IPS-NIHi11 (cell line): ENCODE measurements at places on chromosomes 11 and 22.
A peak's percentile ranks its signal among the peaks of the same experiment; 100 is the strongest.

DNA sequence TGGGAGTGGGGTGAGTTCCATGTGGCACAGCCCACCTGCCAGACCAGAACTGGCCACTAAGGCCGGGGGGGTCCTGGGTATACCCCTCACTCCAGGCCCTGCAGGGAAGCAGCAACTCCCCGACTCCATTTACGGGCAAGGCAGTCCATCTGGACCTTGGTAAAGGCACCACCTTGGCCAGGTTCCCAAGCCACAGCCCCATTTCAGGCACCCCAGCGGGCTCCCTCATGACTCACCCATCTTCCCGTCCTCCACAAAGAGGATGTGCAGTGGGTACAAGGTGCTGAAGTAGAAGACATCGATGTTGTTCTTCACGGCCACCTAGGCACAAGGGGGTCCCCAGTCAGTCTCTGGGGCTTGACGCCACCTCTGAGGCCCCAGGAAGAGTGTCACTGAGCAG lies 15.7 kb upstream of the RASL10A start:
- DNase-seq, result no peak

GRCh38 chr11:76322540-76322939 lies 58.4 kb downstream of the THAP12 start:
- no peak for DNase-seq

DNA sequence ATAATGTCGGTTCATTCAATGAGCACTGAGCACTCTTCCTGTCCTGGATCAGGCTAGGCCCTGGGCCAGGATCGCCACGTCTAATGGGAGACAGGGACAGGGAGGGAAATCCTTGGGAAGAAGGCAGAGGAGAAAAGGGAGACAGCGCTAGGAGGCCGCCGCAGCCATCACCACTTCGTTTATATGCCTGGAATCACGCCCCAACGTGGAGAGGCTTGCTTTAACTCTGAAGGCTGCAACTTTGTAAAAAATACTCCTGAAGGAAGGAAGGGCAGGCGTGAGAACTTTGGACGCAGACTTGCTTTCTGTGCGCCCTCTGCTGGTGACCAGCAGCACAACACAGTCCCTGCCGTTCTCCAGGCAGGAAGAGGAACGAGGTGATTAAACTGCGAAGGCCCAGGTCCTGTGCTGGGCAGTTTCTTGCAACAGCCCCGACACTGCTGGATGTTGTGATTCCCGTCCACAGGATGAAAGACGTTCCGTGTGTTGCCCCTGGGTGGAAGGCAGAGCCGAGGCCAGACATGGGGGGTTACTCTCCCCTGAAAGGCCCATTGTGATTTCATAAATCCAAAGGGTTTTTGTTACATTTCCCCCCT lies 22.1 kb downstream of the RIBC2 start:
- DNase-seq, result peak; percentile 88

- DNase-seq, result no peak
Measured at GRCh38 chr11:122189229-122189628, 73.2 kb upstream of the BLID start.

DNA sequence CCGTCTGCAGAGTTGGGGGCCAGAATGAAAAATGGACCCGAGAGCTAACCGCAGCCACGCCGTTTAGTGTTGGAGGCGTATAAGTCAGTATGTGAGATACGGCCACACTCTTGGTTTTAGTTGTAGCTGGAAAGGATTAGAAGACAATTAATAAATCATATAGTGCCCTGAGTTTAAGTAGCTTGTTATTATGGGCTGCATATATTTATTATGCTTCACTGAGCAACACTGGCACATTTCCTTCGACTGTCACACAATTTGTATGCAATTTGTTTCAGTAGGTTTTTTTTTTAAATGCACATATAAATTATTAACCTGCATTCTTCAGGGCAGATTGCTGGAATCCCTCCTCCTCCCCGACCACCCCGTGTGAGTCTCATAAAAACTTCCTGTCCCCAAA lies 56.9 kb downstream of the PKNOX2 start:
- DNase-seq, result no peak

DNA sequence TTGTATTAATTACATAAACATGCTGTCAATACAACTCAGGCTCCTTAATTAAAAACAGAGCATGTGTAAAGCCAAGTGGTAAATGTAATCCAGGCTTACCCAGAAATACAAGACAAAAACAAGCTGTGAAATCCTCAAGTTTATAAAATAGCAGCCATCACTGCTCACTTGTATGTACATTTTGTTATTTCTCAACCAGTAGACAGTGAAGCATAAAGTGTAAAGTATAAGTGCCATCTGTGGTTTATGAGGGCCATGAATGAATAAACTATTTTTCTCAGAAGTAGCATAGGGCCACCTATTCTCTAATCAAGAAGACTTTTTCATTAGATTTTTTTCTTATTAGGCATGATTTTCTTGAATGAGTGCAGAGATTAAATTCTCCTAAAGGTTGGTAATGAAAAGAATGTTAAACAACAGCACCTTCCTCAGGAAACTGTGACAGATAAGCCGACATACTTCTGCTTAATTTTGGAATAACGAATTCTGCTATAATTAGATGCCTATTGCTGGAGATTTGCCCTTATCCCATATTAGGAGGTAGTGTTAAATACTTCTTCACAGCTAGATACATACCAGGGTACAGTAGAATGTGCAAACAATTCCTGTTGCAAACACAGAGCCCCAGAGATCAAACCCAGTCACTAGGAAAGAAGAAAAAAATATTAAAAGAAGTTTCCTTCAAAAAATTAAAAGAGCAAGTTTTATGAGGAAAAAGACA lies 13.0 kb downstream of the SLC5A12 start:
- DNase-seq, result no peak

- no peak for DNase-seq
Measured at GRCh38 chr22:44045145-44045544, 21.0 kb downstream of the PARVB start.

GRCh38 chr11:8381871-8382396 lies 118.3 kb upstream of the LMO1 start:
- DNase-seq, result no peak

DNA sequence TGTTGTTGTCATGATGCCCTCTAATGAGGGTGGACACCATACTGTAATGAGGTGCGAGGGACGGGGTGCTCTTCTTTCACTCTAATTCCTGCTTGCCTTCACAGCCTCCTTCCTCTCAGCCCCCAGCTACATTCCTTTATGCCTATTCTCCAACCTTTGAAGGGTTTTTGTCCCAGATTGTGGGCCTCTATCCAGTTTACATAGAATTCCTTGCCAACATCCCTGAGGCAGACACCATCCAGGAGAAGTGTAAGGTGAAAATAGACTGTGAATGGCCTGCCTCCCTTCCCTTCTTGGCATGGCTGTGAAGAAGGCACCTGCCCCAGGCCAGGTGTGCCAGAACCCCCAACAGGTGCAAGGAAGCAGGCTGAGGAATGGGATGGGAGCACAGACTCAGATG lies 122.3 kb downstream of the CHST1 start:
- no peak for DNase-seq

DNA sequence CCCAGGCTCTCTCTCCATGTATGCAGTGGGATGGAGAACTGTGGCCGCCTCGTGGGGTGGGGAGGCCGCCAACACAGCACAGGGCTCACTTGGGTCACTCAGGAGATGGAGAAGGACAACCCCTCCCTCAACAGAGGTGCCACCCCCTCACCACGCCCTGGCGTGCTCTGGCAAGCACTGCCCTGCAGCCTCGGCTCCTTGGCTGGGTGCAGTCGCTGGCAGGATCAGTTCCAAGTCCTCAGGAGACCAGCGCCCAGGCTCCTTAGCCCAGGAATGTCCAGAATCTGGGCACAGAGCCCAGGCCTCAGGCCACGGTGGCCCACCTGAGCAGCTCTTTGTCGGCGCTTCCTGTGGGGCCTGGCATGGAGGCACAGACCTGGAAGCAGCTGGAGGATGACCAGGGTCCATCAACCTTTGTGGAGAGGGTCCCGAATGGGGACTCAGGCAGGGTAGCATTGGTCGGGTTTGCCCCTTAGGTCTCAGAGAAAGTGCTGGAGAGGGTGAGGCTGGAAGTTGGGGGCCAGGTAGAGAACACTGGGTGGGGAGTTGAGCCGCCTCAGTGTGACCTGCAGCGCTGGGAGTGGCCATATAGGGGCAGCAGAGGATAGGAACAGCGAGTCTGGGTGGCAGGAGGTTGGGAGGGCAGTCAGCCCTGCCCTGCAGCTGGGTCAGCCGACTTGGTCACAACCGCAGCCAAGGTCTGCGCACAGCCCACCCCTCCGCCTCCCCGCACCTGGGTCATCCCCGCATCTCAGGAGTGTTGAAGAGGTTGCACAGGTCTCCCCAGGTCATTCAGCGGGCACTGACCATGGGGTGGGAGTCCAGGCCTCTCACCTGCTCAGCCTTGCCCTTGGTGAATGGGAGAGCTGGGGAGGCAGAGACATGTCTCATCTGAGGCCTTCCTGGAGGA lies 8.2 kb downstream of the SUSD2 start:
- peak; percentile 95 for DNase-seq

DNA sequence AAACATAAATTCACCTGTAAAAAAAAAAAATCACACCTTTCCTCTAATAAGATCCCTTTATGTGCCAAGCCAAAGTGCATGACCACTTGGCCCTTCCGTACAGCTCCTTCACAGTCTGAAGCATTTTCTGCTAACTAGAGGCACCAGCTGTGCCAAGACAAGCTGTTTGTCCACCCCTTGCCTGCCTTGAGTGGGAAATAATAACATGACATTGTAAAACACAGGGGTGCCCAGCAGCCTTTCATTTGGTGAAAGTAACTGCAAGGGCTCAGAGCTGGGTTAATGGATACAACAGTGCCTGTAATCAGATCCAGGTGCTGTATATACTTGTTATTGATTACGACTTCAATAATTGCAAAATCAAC lies 59.2 kb downstream of the DDIAS start:
- DNase-seq, result no peak

DNA sequence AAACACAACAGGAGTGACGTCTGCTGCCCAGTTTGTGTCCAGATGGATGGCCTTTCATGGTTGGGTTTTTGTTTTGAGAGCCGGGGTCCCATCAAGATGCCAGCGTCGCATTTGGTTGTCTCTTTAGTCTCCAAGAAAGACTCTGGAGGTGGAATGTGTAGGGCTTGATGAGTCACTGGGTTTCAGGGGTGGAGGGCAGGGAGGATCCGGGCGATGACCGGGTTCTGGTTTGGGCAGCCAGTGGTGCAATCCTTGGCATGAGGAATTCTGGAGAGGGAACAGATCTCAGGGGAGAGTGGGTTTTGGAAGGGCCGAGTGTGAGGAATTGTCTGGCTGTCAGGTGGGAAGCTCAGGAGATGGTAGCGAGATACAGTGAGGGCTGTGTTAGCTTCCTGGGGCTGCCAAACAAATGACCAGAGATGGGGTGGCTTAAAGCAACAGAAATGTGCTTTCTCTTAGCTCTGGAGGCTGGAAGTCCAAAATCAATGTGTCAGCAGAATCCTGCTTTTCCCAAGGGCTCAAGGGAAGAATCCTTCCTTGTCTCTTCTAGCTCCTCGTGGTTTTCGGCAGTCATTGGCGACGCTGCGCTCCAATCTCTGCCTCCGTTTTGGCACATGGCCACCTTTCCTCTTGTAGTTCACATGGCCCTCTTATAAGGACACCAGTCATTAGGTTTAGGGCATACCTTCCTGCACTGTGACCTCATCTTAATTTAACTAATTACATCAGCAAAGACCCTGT lies 26.4 kb upstream of the PPFIA1 start:
- DNase-seq, result no peak

DNA sequence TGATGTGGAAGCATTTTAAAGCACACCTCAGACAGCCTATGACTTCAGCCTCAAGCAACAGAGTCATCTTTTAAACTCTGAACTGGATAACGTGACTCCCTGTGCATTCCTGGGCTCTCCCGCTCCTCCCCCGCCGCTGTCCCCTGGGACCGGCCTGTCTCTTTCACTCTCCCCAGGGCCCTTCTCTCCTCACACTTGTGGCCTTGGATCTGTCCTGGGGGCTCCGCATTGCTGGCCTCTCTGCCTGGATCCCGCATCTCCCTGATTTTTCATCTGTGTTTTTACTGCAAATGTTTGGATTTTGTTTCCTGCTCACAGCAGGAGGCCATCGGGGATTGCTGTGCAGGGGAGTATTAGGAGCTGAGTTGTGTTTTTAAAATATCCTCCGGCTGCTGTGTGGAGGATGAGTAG lies 15.4 kb downstream of the C11orf24 start:
- DNase-seq, result no peak

- no peak for DNase-seq
Measured at GRCh38 chr11:16377746-16378145, 21.4 kb upstream of the SOX6 start.

- DNase-seq, result peak; percentile 84
Measured at GRCh38 chr11:58578635-58579191, at the start of gene ZFP91. Gene ZFP91 (plus strand): TSS chr11:58579063. CDS start chr11:58579282, 219 bp downstream.

DNA sequence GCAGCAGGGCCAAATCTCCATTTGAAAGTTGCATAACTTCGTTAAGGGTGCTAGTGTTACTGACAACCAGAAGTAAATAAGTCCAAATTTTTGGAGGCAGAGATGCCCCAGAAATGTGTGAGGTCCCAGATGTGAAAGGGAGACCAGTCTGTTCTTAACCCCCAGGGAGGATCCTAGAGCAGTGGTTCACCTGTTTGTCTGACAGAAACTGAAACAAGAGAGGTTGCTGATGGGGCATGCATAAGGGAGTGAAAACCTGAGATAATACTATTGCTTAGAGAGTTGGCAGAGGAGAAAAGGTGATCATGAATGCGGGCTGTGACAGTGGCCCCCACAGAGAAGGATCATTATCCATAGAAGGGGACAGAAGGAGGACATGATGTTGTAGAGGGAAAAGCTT lies 3.8 kb downstream of the CBLIF start:
- no peak for DNase-seq

DNA sequence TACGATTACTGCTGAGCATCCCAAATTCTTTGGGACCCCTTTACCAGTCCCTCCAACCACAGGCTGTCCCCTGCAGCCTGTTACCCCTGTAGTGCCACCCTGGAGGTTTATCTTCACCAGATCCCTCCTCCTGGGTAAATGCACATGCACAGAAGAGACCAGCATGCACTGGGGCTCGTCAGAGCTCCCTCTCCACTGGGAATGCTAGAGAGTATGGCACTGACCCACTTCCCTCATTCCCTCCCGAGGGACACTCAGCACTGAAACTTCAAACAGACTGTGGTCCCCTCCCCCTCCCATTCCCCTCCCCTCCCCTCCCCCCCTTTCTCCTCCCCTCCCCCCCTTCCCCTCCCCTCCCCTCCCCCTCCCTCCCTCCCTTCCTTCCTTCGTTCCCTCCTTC lies 49.1 kb downstream of the C11orf91 start:
- DNase-seq, result no peak

DNA sequence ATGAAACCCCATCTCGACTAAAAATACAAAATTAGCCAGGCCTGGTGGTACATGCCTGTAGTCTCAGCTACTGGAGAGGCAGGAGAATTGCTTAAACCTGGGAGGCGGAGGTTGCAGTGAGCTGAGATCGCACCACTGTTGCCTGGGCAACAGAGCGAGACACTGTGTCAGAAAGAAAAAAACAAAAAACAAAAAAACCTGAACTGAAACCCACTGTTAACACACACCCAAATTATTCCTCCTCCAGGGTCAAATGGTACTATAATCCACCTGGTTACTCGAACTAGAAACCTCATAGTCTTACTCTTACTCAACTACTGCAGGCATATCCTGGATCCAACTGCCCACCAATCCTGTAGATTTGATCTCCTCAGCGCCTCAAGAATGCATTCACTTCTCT lies 35.5 kb downstream of the USP28 start:
- DNase-seq, result no peak

- no peak for DNase-seq
Measured at GRCh38 chr11:92595052-92595451, 370.4 kb downstream of the FAT3 start.

GRCh38 chr11:34916843-34917770 lies 689 bp downstream of the PDHX start:
- DNase-seq, result peak; percentile 66
